ENCODE measurements at places on chromosomes 5 and 9.

DNA sequence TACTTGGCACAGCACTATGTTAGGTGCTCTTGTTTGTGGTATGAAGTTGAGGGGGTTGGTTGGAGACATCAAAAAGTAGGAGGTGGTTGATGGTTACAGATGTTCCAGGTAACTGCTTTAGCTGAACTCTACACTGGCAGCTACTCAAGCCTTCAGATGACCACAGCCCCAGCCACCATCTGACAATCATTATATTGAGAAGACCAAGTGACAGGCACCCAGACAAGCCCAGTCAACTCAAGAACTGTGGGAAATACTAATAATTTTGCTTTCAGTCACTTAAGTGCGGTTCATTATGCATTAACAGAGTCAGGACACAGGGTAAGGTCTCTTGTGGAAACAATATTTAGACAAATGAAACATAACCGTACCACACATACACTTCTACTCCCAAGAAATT, 38.9 kb upstream of the SLIT3 start:
- no peak for DNase-seq

DNA sequence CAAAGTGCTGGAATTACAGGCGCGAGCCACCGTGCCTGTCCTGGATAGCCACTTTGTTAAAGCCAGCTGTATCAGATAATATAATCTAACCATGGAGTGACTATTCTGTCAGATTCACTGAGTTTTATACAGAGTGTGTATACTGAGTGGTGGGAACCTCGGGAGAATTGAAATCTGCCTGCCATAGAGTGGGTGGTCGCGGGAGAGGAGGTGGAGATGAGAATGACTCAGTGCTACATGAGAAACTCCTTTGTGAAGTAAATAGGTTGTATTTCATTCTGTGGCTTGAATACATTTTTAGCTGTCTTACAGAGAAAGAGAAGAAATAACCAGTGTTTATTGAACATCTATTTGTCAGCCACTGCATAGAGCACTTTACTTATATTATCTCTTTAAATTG, 26.4 kb downstream of the ATP6V0E1 start:
- DNase-seq: no peak

GRCh38 chr5:10673407-10673806, 87.6 kb downstream of the DAP start:
- DNase-seq: no peak

GRCh38 chr5:83964271-83964670, 243.6 kb upstream of the HAPLN1 start:
- no peak for DNase-seq

- no peak for DNase-seq
These were observed 84.9 kb upstream of the MPDZ start for GRCh38 chr9:13364271-13365000.

GRCh38 chr5:78593465-78593864, 55.1 kb downstream of the LHFPL2 start:
- no peak for DNase-seq

DNA sequence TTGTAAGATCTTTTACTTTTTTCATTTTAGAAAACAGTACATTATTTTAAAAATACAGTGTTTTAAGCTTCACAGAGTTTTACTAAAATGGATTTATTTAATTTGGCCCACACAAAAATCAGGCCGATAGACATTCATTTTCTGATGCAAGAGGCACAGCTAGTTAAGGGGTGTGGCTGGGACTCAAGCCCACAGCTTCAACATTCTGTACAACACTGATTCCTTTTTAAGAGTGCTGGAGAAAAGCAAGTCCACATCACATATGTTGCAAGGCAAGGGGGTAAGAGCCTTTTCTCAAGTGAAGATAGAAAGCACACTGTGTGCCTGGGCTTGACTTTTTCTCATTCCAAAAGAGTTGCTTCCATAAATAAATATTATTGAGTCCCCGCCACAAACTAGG, 195.9 kb downstream of the RFK start:
- no peak for DNase-seq

DNA sequence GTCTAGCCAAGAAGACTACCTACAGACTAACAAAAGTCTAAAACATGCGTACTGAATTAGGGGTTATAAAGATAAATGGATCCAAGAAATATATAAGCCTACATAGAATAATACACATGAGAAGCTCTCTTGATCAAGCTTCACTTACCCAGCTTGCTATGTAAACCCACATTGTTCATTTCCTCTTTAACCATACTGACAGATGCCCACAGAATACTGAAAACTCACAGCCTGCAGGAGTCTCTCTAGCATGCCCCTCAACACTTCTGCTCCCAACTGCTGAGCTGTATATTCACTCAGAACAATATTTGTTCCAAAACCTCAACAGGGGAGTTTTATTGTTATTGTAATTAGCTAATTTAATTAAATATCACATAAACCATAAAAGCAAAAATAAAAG, 52.4 kb downstream of the RFX3 start:
- no peak for DNase-seq

DNA sequence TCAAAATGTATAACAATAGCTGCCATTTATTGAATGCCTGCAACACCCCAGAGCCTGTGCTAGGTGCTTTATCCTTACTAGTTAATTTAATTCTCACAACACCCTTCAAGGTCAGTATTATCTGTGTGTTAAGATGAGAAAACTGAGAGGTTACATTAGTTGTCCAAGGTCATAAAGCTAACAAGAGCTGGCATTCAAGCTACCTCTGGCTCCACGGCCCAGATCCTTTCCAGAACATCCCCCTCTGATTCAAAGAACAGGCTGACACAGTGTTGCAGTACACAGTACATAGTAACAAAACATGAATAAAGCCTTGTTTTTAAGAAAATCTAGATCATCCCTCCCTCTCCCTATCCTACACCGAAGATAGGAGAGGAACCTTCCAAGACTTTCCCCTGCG, 9.4 kb upstream of the FRMPD1 start:
- no peak for DNase-seq

GRCh38 chr5:139265001-139265400, 28.5 kb upstream of the MATR3 start:
- DNase-seq: no peak

DNA sequence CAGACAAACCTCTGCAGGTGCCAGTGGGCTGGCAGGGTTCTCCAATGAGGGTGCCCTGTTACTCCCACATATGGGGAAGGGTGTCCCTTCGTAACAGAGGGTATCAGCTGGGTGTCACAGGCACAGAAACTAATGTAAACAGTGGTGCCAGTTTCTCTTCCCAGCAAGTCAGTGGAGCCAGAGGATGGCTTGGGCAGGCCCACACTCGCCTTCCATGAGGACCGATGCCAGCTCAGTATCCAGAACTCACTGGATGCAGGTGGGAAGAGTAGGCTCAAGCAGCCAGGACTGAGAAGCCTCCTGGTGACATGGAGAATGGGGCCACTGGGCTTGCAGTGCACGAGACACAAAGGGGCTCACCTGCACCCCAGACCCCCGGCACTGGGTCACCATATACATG, 30.4 kb downstream of the FSTL4 start:
- DNase-seq: no peak

DNA sequence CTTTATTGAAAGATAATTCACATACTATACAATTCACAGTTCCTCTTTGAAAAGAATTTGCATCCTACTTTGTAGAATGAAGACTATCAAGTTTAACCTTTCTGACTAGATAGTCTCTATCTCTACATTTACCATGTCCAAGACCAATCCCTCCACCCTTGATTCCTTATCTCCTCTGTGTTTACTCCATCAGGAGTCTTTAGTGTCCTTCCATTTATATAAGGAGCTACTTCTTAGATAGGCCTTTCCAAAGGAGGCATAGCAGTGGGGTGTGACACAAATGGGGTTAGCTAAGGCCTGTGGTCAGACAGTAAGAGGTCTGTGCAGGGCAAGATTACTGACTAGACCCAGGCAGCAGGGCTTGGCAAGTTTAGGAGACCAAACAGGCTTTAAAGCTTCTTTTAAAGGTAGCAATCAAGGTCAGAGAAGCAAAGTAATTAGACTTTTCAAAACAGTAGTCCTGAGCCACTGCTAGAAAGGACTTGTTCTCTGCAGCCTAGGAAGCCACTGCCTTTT, 11.1 kb upstream of the DMXL1 start:
- DNase-seq: no peak

DNA sequence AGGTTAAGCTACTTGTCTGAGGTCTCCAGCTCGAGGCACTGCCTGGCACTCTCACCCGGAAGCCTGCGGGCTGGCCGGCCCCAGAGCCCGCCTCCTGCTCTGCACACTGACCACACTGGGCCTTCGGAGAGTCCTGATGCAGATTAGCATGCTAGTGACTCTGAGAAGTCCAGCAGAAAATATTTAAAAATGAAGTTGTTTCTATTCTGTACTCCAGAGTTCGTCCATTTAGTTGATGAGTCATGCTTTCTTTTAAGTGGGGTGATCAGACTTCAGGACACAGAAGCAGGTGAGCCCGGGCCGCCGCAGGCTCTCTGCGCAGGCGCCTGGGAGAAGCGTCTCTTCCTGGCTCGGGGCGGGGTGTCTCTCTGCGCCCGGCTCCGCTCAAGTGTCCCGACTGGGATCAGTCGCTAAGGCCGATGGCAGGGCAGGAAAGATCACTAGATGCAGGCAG, 32.5 kb downstream of the FAM240B start:
- peak; percentile 14 for DNase-seq

- no peak for DNase-seq
These were observed 589 bp downstream of the CKS2 start for GRCh38 chr9:89311346-89312221.

DNA sequence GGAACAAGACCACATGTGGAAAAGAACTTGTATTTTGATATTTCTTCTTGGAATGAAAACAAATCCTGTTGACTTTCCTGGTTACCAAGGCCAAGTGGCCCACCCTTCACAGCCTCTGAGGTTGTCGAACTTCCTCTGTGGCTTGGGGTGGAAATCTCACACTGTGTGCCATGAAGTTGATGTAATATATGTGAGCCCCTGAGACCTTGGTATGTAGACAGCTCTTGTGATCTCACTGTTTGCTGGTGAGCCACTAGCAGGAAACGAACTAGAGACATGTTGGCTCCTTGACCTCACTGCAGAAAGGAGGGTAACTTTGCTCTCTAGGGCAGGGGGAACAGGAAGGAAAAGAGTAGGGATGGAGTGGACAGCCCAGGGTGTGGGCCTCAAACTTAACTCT, 159.4 kb downstream of the ARHGAP26 start:
- DNase-seq: no peak

DNA sequence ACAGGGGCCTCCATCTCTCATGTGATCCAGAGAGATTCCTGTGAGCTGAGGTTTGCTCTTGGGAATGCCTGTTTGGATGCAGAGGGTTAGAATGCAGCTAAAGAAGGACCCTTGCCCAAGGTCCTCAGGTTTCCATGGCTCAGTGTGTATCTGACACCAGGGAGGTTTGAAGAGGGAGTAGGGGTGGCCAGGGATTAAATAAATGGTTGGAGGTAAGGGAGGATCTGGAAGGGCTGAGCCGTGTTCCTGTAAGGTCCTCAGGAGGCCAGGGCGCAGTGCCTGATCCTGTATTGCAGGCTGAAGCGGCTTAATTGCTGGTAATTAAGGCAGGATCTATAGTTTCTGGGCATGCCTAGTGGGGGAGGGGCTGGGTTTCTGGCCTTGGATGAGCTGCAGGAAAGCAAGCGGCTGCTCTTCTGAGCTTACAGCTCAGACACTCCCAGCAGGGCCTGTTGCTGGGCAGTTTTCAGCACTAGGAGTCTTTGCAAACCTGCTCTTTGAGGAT, 41.5 kb upstream of the MAP1B start:
- DNase-seq: peak; percentile 55

- no peak for DNase-seq
These were observed 466.1 kb downstream of the TLR4 start for GRCh38 chr9:118170032-118170955.

DNA sequence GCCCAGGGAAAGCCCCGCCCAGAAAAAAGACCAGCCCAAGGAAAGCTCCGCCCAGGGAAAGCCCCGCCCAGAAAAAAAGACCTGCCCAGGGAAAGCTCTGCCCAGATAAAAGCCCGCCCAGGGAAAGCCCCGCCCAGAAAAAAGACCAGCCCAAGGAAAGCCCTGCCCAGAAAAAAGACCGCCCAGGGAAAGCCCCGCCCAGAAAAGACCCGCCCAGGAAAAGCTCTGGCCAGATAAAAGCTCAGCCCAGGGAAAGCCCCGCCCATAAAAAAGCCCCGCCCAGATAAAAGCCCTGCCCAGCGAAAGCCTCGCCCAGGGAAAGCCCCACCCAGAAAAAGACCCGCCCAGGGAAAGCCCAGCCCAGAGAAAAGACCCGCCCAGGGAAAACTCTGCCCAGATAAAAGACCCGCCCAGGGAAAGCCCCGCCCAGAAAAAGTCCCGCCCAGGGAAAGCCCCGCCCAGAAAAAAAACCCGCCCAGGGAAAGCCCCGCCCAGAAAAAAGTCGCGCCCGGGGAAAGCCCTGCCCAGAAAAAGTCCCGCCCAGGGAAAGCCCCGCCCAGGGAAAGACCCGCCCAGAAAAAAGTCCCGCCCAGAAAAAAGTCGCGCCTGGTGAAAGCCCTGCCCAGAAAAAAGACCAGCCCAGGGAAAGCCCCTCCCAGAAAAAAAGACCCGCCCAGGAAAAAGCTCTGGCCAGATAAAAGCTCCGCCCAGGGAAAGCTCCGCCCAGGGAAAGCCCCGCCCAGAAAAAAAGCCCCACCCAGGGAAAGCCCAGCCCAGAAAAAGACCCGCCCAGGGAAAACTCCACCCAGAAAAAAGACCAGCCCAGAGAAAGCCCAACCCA, 11.9 kb downstream of the GRIN1 start:
- no peak for DNase-seq

- no peak for DNase-seq
These were observed 661.5 kb downstream of the TLE4 start for GRCh38 chr9:80233102-80233843.

- no peak for DNase-seq
These were observed 388.2 kb downstream of the SPATA31D1 start for GRCh38 chr9:82376677-82377232.

- no peak for DNase-seq
These were observed 69.0 kb downstream of the HCN1 start for GRCh38 chr5:45627076-45627656.

DNA sequence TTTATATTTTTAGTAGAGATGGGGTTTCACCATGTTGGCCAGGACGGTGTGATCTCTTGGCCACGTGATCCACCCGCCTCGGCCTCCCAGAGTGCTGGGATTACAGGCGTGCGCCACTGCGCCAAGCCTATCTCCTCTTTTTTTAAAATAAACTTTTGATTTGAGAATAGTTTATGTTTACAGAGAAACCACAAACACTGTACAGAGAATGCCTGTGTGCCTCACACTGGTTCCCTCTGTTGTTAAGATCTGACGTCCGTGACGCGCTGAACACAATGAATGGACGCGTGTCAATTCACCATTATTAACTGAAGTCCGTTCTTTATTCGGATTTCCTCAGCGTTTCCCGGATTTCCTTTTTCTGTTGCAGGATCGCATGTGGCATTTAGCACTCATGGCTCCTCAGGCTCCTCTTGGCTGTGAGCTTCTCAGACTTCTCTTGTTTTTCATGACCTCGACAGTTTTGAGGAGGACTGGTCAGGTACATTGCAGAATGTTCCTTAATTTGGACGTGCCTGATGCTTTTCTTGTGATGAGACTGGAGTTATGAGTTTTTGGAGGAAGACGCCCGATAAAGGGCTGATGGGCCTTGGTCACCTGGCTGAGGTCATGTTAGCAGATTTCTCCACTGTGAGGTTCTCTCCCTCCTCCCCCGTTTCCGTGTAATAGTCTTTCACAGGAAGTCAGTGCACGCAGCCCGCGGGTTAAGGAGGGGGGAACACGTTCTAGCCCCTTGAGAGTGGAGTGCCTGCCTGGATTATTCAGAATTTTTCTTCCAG, 69.6 kb downstream of the ANKRD33B start:
- no peak for DNase-seq

- no peak for DNase-seq
These were observed 12.8 kb downstream of the NKD2 start for GRCh38 chr5:1021136-1021968.
